ENCODE measurements at places on chromosomes 4 and X.

DNA sequence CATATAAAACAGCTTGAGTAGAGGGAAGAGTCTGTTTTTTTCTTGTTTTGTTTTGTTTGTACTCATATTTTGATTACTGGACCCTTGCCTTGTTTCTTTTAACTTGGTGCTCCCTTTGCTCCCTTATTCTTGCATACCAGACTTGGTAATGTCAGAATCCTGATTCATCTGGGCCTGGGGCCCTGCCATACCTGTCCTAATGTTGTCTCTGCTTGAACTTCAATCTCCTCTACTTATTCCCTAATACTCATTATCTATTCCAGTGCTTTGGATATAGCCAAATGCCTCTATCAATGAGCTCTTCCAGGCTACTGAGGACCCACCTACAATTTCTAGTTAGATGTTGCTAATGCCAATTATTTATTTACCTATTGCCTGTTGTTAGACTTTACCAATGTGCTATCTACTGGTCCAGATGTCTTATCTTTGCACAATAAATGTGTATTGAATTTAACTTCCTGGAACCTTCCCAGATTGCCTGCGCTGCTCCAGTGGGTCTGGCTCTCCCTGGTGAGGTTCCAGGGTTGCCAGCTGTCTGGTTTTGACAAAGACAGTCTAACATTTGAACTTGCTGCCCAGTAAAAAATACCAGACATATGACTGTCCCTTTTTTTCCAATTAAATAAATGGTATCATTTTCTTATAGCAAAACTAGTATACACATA is 64.4 kb upstream of the ACSL4 start:
- DNase-seq: no peak

DNA sequence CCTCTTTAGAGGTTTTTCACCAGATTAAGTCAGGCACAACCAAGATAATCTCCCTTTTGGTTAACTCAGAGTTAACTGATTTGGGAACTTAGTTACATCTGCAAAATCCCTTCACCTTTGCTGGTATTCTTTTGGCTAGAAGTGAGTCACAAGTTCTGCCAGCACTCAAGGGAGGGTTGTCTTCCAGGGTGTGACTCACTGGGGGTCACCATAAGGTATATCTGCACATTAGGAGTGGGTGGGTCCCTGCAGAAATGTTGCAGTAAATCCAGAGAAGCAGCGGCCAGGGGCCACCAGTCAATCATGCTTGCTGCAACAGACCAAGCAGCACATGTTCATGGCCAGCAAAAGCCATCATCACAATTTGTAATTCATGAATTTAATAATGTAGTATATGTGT is 59.8 kb upstream of the MAML3 start:
- DNase-seq: no peak

GRCh38 chrX:119942831-119943184 is 743 bp downstream of the NKAP start:
- no peak for DNase-seq

DNA sequence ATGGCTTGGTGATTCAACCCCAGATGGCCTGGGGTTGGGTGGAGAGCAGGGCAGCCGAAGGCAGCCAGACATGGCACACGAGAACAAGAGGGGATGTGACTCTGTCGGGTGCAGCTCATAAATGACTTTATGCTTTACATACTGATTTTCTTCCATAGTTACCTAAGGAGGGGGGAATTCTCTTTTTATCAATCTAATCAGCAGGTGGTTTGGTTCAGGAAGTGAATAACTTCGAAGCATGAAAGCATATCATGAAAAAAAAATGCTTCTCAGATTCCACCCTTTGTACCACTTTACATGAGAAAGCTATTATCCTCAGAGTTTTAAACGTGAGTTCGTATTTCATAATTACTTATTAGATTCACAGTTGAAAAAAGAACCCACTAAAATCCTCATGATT is 908.9 kb upstream of the LCORL start:
- DNase-seq: no peak

DNA sequence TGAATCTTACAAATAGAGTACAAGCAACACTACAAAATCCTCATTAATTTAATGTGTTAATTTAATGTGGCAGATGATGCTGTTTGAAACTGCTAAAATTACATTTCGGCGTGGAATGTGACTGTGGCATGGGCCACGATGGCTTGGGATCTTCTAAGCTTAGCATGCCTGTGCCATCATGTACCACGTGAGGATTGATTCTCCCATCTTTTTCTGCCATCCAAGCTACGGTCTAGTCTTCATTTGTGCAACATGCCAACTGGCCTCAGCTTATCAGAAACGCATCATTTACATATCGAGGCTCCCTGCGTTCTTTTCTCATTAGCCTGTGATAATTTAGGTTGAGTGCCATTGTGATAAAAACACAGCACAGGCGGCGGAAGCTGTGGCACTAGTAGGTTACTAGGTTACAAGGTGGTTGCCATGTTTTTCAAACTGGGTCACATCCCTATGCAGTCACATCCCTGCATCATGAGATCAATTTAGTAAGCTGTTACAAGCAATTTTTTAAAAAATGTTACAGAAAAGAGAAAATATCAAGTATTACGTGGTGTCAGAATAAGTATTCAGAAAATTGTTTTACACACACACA is 189.9 kb upstream of the RBPJ start:
- DNase-seq: no peak

All from activated T-cell treated with anti-CD3 and anti-CD28 coated beads for 24 hours (primary cell).